ENCODE measurements at places on chromosomes 16 and 17.
A peak's percentile ranks its signal among the peaks of the same experiment; 100 is the strongest.

- DNase-seq: peak; percentile 27
These were observed 1.3 kb downstream of the NETO2 start for GRCh38 chr16:47142486-47142820.

GRCh38 chr17:40343219-40344119 lies 21.1 kb downstream of the GJD3 start:
- no peak for DNase-seq

- no peak for DNase-seq
These were observed 10.9 kb downstream of the CDRT4 start for GRCh38 chr17:15456496-15456895.

DNA sequence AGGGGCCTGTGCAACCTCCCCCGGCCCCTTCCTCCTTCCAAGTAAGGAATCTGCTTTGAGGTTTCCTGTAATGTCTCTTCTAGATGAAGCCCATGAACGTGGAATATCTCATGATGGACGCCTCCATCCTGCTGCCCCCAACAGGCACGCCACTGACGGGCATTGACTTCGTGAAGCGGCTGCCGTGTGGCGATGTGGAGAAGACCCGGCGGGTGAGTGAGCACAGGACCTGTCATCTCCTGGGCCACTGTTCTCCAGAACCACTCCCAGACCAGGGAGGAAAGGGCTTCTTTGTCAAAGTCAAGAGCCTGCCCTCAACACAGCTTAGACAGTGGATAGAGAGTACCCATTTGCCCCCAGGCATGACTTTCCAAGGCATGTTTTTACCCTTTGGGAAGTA lies 107.1 kb downstream of the CLEC16A start:
- DNase-seq: no peak

DNA sequence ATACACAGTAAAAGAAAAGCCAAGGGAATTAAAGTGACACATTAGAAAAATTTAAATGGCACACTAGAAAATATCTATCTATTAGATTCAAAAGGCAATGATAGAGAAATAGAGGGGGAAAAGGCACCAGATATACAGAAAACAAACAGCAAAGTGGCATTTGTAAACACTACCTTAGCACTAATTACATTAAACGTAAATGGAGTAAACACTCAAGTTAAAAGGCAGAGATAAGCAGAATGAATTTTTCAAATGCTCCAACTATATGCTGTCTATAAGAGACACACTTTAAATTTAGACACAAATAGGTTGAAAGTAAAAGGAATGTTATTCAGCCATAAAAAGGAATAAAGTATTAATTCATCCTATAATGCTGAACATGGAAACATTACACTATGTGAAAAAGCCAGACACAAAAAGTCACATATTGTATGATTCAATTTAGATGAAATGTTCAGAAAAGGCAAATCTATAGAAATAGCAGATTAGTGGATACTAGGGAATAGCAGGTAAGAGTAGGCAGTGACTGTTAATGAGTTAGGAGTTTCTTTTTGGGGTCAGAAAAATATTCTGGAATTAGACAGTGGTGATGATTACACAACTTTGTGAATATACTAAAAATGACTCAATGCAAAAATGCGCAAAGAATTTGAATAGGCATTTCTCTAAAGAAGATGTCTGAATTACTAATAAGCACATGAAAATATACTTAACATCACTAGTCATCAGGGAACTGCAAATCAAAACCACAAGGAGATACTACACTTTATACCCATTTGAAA lies 92.4 kb downstream of the BRIP1 start:
- DNase-seq: no peak

GRCh38 chr17:78589885-78590284 lies 12.7 kb upstream of the DNAH17 start:
- no peak for DNase-seq

DNA sequence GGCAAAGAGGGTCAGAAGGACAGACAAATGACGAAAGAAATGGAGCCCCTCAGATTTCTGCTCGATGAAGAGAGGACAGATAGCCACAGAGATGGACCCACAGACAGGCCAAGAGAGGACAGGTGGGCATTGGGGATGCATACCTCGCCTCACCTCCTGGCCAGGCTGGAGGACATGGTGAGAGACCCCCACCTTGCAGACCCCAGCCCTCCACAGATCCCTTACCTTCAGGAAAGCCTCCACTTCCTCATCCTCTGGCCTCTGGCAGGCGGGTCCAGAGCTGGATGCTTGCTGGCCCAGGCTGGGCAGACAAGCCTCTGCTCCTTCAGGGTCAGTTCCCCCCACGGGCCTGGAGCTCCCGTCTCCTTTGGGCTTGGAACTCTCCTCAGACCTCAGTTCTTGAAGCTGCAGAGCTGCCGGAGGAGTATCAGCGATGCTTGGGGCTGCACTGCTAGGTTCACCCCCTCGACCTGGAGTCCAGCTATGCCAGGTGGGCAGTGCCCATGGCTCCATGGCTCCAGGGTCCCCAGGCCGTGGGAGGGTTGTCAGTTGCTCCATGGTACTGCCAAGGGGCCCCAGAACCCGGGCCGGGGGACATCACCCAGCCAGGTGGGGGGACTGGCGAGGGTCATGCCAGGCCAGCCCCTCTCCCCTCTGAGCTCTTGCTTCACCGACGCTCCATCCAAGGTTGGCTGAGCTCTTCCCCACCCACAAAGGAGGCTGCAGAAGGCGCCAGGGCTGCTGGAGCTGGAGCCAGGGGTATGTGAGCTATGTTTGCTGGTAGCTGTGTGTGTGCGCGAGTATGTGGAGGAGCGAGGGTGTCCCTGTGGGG lies 1.0 kb downstream of the TSPOAP1 start:
- DNase-seq: peak; percentile 15

DNA sequence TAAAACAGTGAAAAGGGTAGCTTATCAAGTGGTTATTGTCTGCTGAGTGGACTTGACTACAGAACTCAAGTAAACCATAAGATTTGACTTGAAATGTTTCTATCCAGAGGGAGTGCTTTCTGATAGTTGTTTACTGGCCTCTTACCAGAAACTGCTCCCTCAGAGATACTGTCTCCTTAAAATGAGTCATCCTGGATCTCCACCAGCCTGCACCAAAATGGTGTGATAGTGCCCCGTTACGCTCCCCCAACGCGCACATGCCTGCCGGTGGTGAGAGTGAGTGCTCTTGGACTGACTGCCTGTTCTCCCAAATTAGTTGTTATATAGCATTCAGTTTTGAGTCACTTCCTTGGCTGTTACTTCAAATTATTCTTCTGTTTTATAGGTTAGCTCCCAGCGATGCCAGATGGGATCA lies 22.9 kb downstream of the PRCD start:
- DNase-seq: no peak

GRCh38 chr17:31211352-31212012 lies 85.6 kb downstream of the OMG start:
- DNase-seq: no peak

DNA sequence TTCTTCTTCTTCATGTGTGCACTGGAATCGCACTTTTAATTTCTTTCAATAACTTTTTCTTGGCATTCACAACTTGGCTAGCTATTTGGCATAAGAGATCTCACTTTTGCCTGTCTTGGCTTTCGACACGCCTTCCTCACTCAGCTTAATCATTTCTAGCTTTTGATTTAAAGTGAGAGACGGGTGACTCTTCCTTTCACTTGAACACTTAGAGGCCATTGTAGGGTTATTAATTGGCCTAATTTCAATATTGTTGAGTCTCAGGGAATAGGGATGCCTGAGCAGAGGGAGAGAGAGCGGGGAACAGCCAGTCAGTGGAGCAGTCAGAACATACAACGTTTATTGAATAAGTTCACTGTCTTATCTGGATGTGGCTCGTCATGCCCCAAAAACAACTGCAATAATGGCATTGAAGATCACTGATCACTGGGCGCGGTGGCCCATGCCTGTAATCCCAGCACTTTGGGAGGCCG lies 200.3 kb downstream of the SEC14L1 start:
- no peak for DNase-seq

- peak; percentile 82 for DNase-seq
These were observed at the start of gene MT1E for GRCh38 chr16:56625140-56625942. Gene MT1E, plus strand, starts transcription at chr16:56625781. Its CDS starts 71 bp downstream, at chr16:56625852.

DNA sequence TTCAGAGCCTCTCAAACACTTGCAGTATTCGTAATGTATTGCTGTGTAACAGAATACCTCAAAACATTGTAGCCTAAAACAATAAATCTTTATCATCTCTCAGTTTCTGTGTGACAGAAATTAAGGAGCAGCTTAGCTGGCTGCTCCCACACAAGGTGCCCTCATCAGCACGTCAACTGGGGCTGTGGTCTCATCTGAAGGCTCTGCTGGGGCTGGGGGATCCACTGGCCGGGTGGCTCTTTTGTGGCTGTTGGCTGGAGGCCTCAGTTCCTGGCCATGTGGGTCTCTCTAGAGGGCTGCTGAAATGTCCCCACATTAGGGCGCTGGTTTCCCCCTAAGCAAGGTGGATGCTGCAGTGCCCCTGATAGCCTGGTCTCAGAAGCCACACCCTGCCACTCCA lies 113.4 kb upstream of the CIBAR2 start:
- DNase-seq: no peak

GRCh38 chr16:86205521-86206245 lies 304.6 kb upstream of the FOXF1 start:
- no peak for DNase-seq

DNA sequence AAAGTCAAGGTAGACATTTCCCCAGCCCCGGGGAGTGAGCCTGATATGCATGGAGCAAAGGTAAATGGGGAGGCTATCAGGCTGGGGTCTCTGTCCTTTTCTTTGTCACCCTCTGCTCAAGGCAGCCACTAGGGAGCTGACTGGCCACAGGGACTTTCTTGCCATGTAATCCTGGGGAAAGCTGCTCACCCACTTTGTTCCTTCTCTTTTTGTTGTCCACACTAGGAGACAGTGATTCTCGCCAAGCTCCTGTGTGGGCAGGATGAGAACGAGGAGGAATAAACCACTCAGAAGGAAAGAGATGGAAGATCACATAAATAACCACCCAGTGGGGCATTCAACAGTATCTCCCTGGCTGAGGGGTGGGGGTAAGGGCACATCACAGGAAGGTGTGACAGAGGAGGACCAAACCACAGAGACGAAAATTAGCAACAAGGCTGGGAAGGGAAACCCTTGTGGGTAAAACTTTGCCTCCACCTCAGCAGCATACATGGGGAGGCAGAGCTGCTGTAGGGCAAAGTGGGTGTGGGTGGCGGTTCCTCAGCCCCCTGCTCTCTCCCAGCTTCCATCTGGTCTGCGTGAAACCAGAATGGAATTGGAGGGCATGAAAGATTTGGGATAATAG lies 26.2 kb upstream of the CCL1 start:
- DNase-seq: no peak

DNA sequence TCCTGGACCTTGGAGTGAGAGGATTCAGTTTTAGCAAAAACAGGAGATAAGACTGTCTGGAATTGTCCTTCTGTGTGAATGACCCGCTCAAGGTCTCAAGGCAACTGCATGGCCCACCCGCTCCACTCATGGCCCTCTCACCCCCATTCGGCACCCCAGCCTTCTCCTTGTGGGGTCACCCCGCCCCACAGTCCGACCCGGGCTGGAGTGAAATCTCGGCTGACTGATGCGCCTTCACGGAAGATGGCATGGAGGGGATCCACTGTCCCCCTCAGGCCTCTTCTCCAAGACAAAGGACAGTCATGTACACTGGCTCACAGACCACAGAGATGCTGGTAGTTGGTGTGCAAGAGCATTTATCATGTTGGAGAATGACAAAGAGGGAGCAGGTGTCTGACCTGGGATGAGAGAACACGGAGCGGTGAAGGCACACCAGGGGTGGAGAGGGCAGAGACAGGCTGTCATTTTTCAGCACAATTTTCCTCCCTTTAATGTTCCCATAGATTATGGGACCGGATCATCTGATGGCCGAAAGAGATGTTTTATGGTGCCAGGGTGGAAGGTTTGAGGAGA lies 391.9 kb upstream of the TNRC6C start:
- DNase-seq: no peak

GRCh38 chr16:89845417-89845816 lies 17.1 kb downstream of the SPIRE2 start:
- no peak for DNase-seq

GRCh38 chr16:11238272-11239202 lies 17.5 kb downstream of the SOCS1 start:
- no peak for DNase-seq

DNA sequence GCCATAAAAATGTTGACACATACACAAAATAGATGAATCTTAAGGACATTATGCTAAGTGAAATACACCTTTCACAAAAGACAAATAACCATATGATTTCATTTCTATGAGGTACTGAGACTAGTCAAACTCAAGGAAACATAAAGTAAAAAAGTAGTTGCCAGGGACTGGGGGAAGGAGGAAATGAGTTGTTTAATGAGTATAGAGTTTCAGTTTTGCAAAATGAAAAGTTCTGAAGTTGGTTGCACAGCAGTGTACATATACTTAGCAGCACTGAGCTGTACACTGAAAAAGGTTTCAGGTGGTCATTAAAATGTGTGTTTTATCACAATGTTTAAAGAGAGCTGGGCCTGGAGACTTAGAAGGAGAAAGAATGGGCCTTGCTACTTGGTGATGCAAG lies 4.7 kb upstream of the SLC13A2 start:
- DNase-seq: no peak

DNA sequence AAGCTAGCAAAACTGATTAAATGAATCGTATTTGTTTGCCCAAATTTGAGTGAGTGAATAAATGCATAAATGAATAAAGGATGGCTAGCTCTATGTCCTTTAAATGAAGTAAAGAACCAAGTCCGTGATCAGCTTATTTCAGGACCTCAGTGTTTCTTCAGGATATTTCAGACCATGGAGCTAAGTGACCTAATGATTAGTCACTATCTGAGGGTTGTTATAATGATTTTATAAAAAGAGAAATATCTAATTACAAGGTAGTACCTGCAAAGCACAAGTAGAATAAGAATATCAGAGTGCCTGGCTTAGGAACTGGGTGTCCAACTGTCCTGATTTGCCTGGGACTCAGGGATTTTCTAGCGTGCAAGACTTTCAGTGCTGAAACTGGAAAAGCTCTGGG lies 12.5 kb downstream of the KCNJ2 start:
- no peak for DNase-seq

- no peak for DNase-seq
These were observed 23.0 kb downstream of the IL21R start for GRCh38 chr16:27424772-27425498.

GRCh38 chr16:87216841-87217275 lies 100.3 kb downstream of the C16orf95 start:
- no peak for DNase-seq

- DNase-seq: no peak
These were observed 18.6 kb downstream of the NOD2 start for GRCh38 chr16:50711862-50712559.
